Stimulated activated CD8-positive, alpha-beta memory T cell treated with anti-CD3 and anti-CD28 coated beads, Interleukin-12 subunit alpha, Interleukin-12 subunit beta, amount 100 ng/mL, for 1 hour (primary cell): ENCODE measurements at places on chromosomes 16 and 17.

DNA sequence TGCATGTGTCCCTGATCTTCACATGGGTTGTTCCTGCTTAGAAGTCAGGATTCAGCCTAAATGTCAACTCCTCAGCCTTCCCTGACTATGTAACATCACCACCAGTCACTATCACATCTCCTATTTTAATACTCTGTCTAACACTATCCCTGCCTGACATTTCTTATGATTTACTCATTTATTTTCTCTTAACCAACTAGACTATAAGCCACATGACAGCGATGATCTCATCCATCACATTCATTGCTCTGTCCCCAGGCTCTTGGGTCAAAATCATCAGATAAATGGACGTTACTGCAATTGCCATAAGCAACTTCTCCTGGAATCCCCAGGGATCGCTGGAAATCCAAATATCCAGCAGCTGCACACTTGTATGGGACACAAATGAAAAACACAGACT lies 15.7 kb downstream of the CDRT4 start:
- no peak for DNase-seq

GRCh38 chr17:46995841-46996571 lies 17.0 kb upstream of the RPRML start:
- DNase-seq: no peak

DNA sequence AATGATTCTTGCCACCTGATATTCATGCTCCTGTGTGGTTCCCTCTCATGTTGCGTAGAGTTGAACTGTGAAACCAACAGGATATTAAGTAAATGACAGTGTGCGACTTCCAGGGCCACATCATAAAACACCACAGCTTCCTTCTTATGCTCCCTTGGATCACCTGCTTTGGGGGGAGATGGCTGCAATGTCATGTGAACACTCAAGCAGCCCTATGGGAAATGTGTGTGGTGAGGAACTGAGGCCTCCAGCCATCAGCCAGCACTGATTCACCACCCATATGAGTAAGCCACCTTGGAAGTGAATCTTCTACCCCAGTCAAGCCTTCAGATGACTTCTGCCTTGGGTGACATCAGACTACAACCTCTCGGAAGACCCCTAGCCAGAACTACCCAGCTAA lies 427.5 kb downstream of the UTP18 start:
- DNase-seq: no peak

DNA sequence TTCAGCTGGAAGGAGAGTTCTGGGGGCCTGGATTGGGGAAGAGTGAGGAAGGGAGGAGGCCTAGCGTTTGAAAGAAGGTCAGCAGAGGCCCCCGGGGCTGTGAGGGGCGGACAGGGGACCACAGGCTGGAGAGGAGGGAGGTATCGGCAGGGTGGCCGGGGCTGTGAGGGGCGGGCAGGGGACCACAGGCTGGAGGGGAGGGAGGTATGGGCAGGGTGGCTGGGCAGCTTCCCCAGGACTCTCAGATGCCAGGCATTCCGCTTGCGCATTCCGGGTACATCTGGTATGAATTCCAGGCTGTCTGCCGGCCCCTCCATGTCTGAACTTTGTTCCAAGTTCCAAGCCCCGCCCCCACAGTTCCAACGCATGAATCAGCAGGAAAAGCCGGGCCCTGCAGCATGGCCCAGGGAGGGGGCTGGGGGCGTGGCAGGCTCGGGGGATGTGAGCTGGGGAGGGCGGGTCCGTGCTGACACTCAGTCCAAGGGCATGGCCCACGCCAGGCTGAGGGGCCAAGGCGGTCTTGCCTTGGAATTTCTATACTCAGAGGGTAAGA lies 4.3 kb upstream of the TLCD2 start:
- no peak for DNase-seq

DNA sequence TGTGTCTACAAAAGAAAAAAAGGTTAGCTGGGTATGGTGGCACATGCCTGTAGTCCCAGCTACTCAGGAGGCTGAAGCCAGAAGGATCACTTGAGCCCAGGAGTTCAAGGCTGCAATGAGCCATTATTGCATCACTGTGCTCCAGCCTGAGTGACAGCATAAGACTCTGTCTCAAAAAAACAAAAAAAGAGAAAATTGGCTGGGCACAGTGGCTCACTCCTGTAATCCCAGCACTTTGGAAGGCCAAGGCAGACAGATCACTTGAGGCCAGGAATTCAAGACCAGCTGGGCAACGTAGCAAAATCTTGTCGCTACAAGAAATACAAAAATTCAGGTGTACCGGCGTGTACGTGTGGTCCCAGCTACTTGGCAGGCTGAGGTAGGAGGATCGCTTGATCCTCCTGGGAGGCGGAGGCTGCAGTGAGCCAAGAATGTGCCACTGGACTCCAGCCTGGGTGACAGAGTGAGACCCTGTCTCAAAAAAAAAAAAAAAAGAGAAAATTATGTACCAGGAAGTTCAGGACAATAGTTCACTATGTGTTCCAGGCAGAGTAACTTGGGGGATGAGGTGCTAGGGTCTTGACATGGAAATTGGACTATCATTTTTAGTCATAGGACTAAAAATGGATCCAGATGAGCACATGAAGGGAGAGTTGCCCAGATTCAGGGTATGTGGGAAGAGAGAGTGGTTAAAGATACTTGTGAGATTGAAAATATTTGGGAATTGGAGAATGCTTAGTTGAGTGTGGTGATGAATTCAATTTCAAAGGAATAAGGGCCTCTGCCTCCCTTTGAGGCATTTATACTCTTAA lies 11.0 kb downstream of the ALDH3A2 start:
- DNase-seq: no peak

- no peak for DNase-seq
These were observed 10.0 kb downstream of the SPOP start for GRCh38 chr17:49667854-49668253.

GRCh38 chr17:45792995-45793755 lies 9.1 kb downstream of the CRHR1 start:
- DNase-seq: no peak

DNA sequence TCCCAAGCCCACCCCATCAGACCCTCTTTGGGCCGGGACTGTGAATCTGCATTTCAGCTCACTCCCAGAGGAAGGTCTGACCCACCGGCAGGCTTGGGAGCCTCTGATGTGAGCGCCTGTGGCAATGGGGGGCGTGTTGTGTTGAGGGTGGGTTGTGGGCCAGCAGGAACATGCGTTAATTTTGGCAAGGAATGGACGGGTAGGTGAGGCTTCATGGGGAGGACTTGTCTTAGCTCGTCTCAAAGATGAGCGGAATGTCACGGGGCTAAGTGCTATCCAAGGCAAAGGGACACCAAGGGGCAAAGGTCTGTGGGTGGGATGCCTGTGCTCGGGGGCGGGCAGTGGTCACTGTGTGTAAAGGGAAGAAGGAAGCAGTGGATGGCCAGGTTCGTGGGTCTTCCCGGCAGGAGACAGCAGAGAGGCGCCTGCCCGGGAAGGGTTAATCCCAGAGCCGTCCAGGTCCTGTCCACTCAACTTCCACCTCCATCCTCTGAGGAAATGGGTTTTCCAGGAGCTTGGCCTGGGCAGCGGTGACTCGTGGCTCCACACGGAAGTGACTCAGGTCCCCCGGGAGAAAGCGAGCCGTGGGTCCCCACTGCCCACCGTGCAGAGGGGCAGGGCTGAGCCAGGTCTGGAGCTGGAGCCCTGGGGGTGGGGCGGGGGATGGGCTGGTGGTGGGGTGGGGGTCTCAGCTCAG lies 17.4 kb downstream of the ADGRG1 start:
- no peak for DNase-seq

DNA sequence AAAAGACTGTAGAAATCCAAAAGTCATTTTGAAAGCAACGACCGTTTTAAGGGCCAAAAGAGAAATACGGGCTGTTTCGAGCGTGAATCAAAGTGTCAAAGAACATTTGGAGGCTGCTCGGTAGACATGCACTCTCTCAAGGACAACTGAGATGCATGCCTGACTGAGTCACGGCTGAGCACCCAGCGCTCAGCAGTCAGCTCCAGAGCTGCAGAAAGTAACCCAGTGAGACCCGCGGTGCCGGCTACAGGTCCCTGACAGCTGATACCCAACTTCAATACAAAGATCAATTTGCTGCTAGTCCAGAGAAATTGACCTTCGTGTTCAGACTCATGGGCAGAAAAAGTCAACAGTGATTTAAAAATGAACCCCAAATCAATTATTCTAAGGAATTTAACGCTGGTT lies 214.9 kb downstream of the STX8 start:
- DNase-seq: no peak

- no peak for DNase-seq
These were observed 16.6 kb upstream of the SLC5A11 start for GRCh38 chr16:24829153-24829552.

GRCh38 chr17:41322094-41322902 lies 6.8 kb upstream of the KRTAP17-1 start:
- DNase-seq: no peak

DNA sequence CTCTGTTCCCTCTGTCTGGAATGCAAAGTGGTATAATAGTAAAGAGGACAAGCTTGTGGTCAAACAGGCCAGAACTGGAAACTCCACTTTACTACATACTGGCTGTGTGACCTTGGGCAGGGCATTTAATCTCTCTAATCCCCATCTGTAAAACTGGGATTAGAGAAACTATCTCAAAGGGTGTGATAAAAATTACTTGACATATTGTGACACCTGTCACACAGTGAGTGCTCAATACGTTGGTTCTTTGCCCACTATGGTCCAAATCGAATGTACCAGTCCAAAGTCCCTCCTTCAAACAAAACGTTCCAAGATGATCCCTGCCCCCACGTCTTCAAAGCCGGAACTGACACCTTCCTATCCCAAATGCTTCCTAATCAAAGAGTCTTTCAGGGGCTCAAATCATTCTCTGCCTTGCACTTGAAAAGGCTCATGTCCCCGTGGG lies 734 bp downstream of the PGAP3 start:
- DNase-seq: no peak

GRCh38 chr16:54847609-54848008 lies 83.1 kb upstream of the IRX5 start:
- no peak for DNase-seq

GRCh38 chr16:60727851-60728250 lies 1308.4 kb downstream of the CDH8 start:
- no peak for DNase-seq

DNA sequence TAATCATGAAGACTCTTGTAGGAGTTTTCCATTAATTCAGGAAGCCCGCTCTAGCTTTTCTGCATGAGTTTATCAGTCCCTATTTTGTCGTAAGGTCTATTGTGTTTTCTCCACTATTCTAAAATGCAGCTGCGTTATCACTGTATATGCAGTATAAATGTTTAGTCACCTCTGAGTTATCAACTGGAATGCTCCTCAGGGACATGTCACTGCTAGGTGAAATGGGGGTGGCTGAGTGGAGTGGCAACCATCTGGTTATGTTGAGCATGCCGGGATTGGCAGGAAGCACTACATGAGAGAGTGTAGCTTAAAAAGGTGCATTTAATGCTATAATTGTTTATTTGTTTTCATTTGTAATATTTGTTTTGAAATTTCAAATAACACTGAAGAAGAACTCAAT lies 285.2 kb upstream of the ELAC2 start:
- no peak for DNase-seq
